ENCODE measurements at places on chromosomes 5 and 9.

GRCh38 chr5:4976902-4977301 is 163.2 kb upstream of the ADAMTS16 start:
- DNase-seq = no peak

GRCh38 chr5:13505326-13505725 is 439.2 kb downstream of the DNAH5 start:
- no peak for DNase-seq

DNA sequence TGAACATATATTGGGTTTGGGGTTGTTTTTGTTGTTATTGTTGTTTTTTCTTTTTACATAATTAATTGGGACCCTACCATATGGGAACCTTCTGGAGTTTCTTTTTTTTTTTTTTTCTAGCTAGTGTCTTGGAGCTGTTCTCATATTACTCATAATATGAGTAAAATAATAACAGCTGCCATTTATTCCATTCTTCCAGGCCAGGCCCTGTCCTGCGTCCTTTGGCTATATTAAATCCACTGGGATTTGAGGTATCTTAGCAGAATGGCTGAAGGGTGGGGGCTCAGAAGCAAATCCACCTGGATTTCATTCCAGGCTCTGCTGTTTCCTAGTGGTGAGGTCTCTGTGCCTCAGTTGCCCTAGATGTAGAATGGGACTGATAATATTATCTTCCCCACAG is 47.2 kb upstream of the RPL26L1 start:
- no peak for DNase-seq

DNA sequence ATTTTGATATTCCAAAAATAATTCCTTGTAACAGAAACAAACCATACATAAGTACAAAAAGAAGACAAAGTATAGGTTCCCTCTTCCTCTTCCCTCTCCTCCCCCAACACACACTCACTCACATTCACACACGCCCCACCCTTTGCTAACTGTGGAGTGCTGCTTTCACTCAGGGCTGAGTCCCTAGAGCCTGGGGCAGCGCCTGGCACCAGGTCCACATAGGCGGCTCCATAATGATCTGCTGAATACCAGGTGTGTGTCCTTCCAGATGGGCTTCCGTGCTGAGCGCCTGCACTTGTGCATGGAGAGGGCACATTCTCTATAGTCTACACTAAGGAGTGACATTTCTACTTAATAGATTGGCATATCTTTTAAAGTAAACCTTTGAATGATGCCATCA is 3.7 kb downstream of the SEMA4D start:
- DNase-seq = no peak

- no peak for DNase-seq
Observed at GRCh38 chr5:443239-444151, 519 bp downstream of the EXOC3 start.

- DNase-seq = no peak
Observed at GRCh38 chr5:6568889-6569288, 64.0 kb downstream of the NSUN2 start.

DNA sequence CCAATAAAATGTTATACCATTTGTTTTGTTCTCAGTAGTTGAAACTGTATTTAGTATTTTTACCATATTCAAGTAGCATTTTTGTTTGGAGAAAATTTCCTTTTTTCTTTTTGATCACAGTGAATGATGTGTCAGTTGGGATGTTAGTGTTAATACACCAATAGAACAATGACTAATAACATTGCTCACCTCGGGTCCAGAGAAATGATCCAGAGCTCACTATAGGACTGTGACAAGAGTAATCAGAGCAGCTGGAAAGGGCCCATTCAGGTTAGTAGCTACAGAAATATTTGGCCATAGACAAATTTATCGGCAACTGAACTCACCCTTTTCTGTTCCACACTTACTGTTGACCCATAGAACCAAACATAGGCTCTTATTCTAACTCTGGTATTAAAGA is 989.2 kb downstream of the TLE4 start:
- DNase-seq = no peak
